ENCODE measurements at places on chromosomes 16 and 17.
A peak's percentile ranks its signal among the peaks of the same experiment; 100 is the strongest.

- DNase-seq: no peak
These were observed 199.1 kb upstream of the GSE1 start for GRCh38 chr16:85413691-85414663.

- DNase-seq: no peak
These were observed 560 bp downstream of the TELO2 start for GRCh38 chr16:1493746-1494094.

GRCh38 chr16:11201498-11202259 lies 54.3 kb downstream of the SOCS1 start:
- no peak for DNase-seq

DNA sequence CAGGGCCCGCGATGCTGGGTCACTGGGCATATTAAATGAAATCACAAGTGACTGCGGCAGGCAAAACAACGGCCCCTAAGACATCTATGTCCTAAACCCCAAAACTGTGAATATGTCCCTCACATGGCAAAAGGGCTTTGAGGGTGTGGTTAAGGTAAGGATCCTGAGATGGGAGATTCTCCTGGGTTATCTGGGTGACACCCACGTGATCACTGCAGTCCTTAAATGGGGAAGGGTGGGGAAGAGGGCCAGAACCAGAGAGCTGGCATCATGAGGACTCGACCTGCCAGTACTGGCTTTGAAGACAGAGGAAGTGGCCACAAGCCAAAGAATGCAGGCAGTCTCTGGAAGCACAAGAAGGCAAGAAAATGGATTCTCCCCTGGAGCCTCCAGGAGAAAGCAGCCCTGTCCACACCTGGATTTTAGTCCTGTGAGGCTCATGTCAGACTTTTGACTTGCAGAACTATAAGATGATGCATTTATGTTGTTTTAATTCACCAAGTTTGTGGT lies 12.5 kb downstream of the COTL1 start:
- no peak for DNase-seq

GRCh38 chr17:78432226-78433012 lies 54.0 kb downstream of the PGS1 start:
- no peak for DNase-seq

- no peak for DNase-seq
These were observed 1.2 kb upstream of the C17orf99 start for GRCh38 chr17:78144736-78145641.

GRCh38 chr16:55035956-55036355 lies 105.3 kb downstream of the IRX5 start:
- no peak for DNase-seq

- no peak for DNase-seq
These were observed 6.6 kb downstream of the VAT1 start for GRCh38 chr17:43015579-43015978.

GRCh38 chr17:81094509-81095382 lies 59.8 kb downstream of the BAIAP2 start:
- peak; percentile 91 for DNase-seq
